EH (cell line): ENCODE measurements at places on chromosomes 4 and X.
A peak's percentile ranks its signal among the peaks of the same experiment; 100 is the strongest.

DNA sequence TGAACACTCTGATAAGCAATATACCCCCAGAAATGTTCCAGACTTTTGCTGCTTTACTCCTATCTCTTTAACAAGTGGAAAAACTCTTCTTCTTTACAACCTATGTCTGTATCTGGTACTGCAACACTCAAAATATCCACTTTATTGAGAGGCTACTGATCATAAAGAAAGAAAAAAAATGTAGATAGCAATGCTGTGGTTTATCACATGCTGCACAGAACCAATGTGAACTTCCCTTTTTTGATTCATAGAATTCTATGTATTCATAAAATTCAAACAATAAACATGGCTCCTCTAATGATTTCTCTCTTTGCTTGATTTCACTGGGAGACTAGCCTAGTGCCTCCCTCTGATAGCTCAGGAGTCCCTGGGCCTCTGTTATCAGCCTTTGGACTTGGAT lies 223.5 kb downstream of the ZNF674 start:
- no peak for DNase-seq

DNA sequence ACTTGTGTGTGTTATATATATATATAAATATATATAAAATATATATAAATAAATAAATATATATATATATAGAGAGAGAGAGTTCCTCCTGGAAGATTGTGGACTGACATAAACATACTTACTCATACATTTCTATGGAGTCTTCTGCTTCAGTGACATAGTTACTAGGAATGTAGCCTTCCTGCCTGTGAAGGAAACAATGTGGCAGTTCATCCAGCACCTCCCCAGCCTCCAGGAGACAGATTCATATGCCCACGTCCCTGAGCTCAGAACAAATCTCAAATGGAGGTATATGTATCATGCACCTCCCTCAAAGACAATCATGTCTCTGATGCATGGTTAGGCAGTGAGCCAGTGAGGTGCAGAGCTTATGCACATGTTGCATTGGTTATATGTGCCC lies 11.4 kb upstream of the TIMM8A start:
- DNase-seq = peak; percentile 22

GRCh38 chr4:66555301-66555700 lies 885.0 kb upstream of the EPHA5 start:
- peak; percentile 97 for DNase-seq

- DNase-seq = peak; percentile 27
Observed at GRCh38 chr4:76233529-76233928, 18.0 kb upstream of the FAM47E start.

- no peak for DNase-seq
Observed at GRCh38 chr4:54315561-54316538, 86.8 kb downstream of the PDGFRA start.

GRCh38 chr4:75054078-75054477 lies 121.2 kb downstream of the PARM1 start:
- DNase-seq = no peak

GRCh38 chr4:167885872-167886271 lies 206.5 kb upstream of the ANXA10 start:
- no peak for DNase-seq

DNA sequence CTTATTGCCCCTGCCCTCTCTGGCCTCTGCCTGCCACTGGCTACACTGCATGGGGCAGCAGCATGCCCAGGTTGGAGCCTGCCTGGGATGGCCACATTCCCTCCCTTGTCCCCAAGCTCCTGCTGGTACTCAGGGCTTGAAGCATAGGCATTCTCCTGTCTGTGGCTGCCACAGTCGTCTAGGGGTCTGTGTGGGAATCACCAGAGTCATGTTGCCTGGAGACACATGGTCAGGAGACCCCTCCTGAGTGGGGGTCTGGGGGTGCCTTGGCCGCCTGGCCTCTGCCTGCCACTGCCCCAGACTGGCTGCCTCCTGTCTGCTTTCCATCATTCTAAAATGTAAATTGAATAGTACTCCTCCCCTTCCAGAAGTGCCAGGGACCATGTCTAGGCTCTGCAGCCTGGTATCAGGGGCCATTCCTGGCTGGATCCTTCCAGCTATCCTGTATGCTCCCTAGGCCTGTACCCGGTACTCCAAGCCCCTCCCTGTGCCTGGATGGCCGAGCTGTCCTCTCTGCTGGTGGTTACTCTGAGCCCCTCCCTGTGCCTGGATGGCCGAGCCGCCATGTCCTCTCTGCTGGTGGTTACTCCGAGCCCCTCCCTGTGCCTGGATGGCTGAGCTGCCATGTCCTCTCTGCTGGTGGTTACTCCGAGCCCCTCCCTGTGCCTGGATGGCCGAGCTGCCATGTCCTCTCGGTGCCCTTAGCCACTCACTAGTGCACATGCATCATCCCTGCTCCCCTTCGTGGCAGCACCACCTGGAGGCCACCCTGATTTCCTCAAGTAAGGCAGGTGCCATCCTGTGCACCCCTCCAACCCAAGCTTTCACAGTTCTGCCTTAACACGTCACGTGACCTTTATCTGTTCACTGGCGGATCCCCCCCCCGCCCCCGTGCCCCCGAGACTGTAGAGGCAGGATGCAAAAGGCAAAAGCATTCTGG lies 5.5 kb upstream of the NKX1-1 start:
- no peak for DNase-seq

DNA sequence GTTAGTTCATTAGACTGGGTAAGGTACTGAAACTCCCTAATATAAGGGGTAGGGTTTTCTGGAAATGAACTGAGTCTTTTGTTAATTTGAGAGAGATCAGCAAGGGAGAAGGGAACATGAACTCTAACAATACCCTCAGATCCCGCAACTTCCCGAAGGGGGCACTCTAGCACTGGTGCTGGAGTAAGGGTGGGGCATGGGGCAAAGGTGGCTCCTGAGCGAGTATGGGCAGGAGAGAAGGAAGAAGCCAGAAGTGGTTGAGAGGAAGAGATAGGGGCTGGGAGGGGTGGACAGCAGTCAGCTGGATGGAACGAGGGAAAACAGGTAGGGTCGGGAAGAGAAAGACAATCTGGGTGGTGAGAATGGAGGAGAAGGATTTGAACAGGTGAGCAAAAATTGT lies 183.2 kb upstream of the MAGEE2 start:
- no peak for DNase-seq

DNA sequence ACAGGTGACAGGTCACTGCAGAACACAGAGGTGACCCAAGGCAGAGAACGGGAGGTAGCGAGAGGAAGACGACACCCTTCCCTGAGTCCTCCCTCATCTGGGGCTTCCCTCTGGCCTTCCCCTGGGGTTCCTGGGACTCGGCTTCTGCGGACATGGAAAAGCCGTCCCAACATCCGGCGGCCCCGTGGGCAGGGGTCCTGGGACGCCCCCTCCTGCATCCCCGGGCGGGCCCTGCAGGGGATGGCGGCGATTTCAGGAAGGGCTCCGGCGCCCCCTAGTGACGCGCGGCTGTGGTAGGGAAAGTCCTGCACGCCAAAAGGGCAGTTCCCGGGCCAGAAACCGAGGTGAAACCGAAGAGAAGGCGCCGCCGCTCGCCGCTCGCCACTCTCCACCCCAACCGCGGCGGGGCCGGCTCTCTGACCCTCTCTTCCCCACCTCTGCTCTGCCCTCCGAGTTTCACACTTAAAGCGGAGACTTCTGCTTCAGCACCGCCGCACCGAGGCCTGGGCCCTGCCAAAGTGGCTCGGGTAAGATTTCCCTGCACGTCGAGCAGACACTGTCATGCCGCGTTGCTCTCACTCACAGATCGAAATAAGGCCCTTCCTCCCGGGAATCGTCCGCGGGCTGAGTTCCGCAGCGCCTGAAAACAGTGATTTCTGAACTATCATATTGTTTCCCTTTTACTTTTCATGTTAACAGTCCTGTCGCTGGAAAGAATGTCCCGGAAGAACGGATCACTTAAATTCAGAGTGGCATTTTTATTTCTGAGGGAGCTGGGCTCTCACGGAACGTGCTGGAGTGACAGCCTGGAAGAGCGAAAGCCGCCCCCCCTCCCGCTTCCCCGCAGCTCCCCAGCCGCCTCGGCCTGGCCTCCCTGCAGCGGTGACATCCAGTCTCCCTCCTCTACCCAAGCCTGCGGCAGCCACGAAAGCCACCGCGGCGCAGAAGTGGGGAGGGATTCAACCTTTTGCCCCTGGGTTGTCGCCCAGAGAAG lies 110.6 kb downstream of the DCTD start:
- peak; percentile 77 for DNase-seq

- DNase-seq = peak; percentile 13
Observed at GRCh38 chr4:130077275-130077674, 981.3 kb downstream of the C4orf33 start.

DNA sequence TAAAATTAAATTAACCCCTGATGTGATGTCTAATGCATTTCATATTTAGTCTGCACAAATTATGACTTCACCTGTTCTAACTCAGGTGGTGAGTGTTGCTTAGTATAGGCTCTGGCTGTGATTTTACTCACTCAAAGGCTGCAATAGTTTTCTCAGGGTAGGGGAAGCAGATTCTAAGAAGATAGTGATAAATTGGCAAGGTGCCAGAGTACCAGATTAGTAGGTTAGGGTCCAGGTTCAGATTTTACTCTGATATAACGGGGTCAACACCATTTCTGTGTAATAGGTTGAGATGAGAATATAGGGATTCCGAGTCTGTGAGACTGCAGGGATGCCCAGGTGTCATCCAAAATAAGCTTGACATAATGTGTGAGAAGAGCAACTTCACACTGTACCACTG lies 1049.6 kb downstream of the STIM2 start:
- DNase-seq = no peak

DNA sequence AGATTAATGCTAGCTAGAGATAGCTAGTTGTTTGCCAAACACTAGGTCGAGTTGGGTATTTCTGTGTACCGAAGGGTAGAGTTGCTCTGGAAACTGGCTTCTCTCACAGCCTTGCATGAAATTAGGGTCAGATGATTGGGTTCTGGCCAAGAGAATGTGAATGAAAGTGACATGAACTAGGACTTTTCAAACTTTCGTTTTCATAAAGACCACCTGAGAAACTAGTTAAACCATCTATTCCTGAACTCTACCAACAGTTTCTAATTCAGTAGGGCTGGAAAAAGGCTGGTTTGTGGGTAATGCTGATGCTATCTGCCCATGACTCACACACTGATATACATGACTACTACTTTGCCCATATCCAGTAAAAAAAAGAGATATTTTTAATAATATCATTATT lies 157.6 kb downstream of the GASK1B start:
- DNase-seq = peak; percentile 63

- DNase-seq = peak; percentile 16
Observed at GRCh38 chr4:25290490-25291067, 22.0 kb upstream of the ZCCHC4 start.
